Effector memory CD8-positive, alpha-beta T cell (primary cell): ENCODE measurements at places on chromosomes 4 and X.

DNA sequence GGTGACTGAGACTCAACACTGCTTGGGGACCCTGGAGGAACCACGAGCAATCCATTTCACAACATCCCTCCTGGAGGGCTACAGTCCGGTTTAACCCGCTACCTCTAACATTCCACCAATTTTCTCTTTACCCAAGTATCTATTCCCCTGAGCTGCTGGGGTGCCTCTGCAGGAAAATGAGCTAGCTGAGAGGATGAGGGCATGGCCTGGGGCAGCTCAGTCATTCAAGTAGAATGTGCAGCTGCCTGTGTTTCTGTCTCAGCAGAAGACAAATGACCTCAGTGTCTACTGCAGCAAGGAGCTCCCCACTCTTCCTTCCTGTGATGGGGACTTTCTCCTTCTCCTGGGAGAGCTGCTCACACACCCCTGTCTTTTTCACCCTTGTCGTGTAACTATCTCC is 120.8 kb downstream of the ZNF518B start:
- H3K4me1 ChIP-seq, result no peaks in the 10 kb centered on the region
- H3K36me3 ChIP-seq, result no peaks in the 10 kb centered on the region
- peaks cover 41% of the 10 kb centered on the region for H3K27me3 ChIP-seq
- H3K4me3 ChIP-seq, result no peak overlapping the region
- DNase-seq, result no peak

DNA sequence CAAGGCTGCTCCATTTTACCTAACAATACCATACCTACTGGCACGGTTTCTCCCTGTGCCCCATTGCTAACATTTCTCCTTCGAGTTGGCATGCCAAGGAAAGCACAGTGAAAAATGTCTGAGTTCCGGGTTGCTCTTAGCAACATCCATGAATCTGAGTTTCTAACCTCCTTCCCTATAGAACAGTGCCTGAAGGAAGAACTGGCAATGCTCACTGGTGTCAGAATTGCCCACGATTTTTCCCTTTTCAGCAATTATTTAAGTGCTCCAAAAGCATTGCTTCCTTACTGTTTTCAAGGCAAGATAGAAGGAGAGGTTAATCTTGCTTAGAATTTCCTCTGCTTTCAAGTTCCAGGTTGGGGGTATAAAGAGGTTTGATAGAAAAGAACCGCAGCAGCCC is 75.1 kb downstream of the SORBS2 start:
- H3K27ac ChIP-seq, result no peak overlapping the region
- no peak overlapping the region for H3K4me3 ChIP-seq
- H3K4me1 ChIP-seq, result no peaks in the 10 kb centered on the region
- peaks cover 6% of the 10 kb centered on the region for H3K36me3 ChIP-seq
- peaks cover 43% of the 10 kb centered on the region for H3K27me3 ChIP-seq

DNA sequence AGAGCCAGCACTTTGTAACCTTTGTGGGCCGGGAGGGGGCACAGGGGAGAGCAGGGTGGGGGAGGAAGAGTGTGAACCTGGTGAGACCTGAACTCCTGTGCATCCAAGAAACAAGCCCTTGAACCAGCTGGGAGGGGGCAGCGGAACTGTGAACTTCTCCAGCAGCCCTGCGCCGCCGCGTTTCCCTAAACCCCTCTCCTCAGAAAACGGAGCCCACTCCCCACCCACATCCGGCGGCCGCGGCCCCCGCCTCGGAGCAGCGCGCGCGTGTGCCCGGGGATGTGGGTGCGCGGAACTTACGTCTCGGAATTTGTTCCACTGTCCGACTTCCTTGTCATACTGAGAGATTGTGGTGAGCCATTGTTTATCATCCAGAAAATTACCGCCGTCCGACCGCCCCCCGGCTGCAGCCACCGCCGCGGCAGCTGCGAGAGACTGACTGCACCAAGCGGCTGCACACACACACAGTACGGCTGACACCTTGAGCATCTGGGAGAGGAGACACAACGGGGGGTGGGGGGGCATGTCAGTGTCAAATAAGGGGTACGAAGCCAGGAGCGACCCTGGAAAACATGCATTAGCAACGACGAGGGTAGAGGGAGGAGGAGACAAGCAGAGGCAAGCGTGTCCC is 494 bp downstream of the SPOCK3 start:
- H3K4me3 ChIP-seq, result no peak overlapping the region
- peaks cover 16% of the 10 kb centered on the region for H3K27me3 ChIP-seq
- no peak for DNase-seq
- peaks cover 1% of the 10 kb centered on the region for H3K4me1 ChIP-seq
- H3K36me3 ChIP-seq, result no peaks in the 10 kb centered on the region

- H3K4me3 ChIP-seq, result peak overlapping the region; percentile 82
- DNase-seq, result peak; percentile 32
- H3K27me3 ChIP-seq, result no peaks in the 10 kb centered on the region
- H3K36me3 ChIP-seq, result peaks cover 10% of the 10 kb centered on the region
These were observed 1.8 kb downstream of the TBC1D1 start for GRCh38 chr4:37892641-37893040.

GRCh38 chr4:9904976-9905587 is 116.2 kb downstream of the SLC2A9 start:
- DNase-seq, result no peak
- H3K4me1 ChIP-seq, result no peaks in the 10 kb centered on the region
- peaks cover 33% of the 10 kb centered on the region for H3K27me3 ChIP-seq
- no peak overlapping the region for H3K27ac ChIP-seq

GRCh38 chr4:142719854-142720541 is 126.1 kb downstream of the INPP4B start:
- H3K36me3 ChIP-seq, result no peaks in the 10 kb centered on the region
- H3K4me3 ChIP-seq, result no peak overlapping the region
- H3K27me3 ChIP-seq, result no peaks in the 10 kb centered on the region

GRCh38 chr4:119337010-119337409 is 15.1 kb upstream of the FABP2 start:
- no peak for DNase-seq
- no peaks in the 10 kb centered on the region for H3K36me3 ChIP-seq
- H3K27ac ChIP-seq, result no peak overlapping the region

DNA sequence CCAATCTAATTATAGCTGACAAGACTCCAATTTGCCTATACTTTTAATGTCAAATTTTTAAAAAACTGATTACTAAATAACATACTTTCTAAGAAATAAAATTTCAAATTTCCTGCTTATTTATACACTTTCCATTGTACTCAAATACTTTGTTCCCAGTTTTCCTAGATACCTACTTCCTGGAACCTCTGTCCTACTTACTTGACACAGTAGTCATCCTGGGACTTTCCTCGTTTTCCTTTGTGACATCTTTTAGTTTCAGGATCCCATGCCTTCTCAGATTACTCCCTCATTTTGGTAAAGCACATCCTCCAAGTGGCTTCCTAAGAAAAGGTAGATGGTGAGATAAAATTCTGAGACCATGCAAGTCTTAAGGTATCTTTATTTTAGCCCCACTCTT is 13.3 kb upstream of the FAM184B start:
- no peaks in the 10 kb centered on the region for H3K4me1 ChIP-seq
- H3K4me3 ChIP-seq, result no peak overlapping the region
- H3K36me3 ChIP-seq, result peaks cover 5% of the 10 kb centered on the region
- peak overlapping the region; percentile 47 for H3K27ac ChIP-seq
- no peaks in the 10 kb centered on the region for H3K27me3 ChIP-seq

DNA sequence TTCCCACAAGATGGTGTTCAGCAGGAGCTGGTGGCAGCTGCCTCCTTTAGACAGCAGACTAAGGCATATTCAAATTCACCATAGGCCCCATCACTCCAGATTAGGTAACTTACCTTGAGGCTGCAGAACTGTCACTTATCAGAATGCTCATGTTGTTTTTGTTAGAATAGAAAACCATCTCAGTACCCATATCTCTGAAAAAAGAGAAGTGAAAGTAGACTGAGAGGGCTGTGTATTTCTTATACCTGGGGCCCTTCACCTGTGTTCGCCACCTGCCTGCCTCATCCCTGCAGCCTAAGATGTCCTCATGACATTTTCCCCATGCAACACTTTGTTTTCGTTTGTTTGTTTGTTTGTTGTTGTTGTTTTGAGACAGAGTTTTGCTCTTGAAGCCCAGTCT is 32.9 kb upstream of the SPRY1 start:
- H3K36me3 ChIP-seq, result no peaks in the 10 kb centered on the region
- no peaks in the 10 kb centered on the region for H3K4me1 ChIP-seq
- H3K27ac ChIP-seq, result no peak overlapping the region
- H3K27me3 ChIP-seq, result peaks cover 4% of the 10 kb centered on the region
- DNase-seq, result no peak

DNA sequence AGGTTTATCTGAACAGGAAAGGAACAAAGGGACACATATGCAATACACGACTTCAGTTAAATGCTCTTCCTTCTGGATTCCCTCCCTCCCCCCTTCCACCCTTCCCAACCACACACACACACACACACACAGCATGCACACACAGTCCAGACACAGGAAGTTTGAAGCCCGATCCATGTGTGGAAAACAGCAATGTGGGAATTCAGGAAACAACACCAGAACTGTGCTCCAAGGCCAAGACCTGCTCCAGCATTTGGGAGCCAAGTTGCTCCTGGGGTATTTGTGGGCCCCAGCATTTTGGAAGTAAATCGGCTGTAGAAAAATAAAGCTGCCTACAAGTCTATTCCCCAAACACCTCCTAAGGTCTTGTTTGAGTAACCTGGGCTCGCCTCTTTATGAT is 5.6 kb upstream of the AMOT start:
- DNase-seq, result no peak
- no peak overlapping the region for H3K27ac ChIP-seq
- H3K4me1 ChIP-seq, result peaks cover 5% of the 10 kb centered on the region
- H3K36me3 ChIP-seq, result peaks cover 2% of the 10 kb centered on the region
- no peaks in the 10 kb centered on the region for H3K27me3 ChIP-seq

- no peak overlapping the region for H3K27ac ChIP-seq
- H3K4me1 ChIP-seq, result no peaks in the 10 kb centered on the region
- DNase-seq, result no peak
These were observed 324.4 kb downstream of the FAT4 start for GRCh38 chr4:125639182-125639621.

- H3K36me3 ChIP-seq, result no peaks in the 10 kb centered on the region
- peaks cover 47% of the 10 kb centered on the region for H3K27me3 ChIP-seq
- H3K27ac ChIP-seq, result no peak overlapping the region
These were observed 905 bp downstream of the NSUN7 start for GRCh38 chr4:40750461-40751258.

GRCh38 chr4:41199788-41200187 is 14.6 kb downstream of the APBB2 start:
- H3K27me3 ChIP-seq, result peaks cover 13% of the 10 kb centered on the region
- no peak for DNase-seq
- H3K4me1 ChIP-seq, result no peaks in the 10 kb centered on the region
- H3K27ac ChIP-seq, result no peak overlapping the region

- peak overlapping the region; percentile 28 for H3K4me3 ChIP-seq
- DNase-seq, result no peak
- no peaks in the 10 kb centered on the region for H3K27me3 ChIP-seq
- H3K36me3 ChIP-seq, result peaks cover 16% of the 10 kb centered on the region
- H3K27ac ChIP-seq, result no peak overlapping the region
These were observed 2.9 kb upstream of the AGA start for GRCh38 chr4:177444911-177445736.
